Activated CD4-positive, alpha-beta T cell treated with anti-CD3 and anti-CD28 coated beads, Interleukin-2, amount 10 ng/mL, durations not matched to agents 24 days and 14 days (primary cell): ENCODE measurements at places on chromosomes 3 and 15. TPM values are rescaled to one million over a fixed set of nuclear protein-coding genes. Genes with fewer than 3 reads are reported as not detected.

The NMNAT3 gene
- total RNA-seq, result 0.73 and 1.0 TPM in 2 replicates

The GPR62 gene
- not detected in 2 replicates for total RNA-seq

The DISP2 gene
- total RNA-seq, result 0.02 and 0.05 TPM in 2 replicates

DNA sequence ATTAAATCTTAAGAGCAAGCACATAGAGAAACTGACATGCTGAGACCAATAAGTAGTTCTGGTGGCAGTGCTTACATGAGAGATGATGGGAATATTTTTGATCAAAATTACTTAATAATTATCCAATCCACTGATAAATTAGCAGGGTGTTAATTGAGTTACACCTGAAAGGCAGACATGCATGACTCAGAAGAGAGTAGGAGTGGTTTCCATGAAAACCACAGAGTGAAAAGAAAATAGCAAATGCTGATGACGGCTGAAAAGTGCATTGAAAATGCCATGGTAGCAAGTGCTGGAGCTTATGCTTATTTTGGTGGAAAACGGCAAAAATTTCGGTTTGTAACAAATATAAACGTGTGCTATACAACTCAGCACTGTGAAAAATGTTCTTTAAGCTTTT is 267.8 kb upstream of the LRRN1 start:
- no peak for DNase-seq

- no peak for DNase-seq
Measured at GRCh38 chr3:70488816-70489215, 176.4 kb upstream of the MDFIC2 start.

DNA sequence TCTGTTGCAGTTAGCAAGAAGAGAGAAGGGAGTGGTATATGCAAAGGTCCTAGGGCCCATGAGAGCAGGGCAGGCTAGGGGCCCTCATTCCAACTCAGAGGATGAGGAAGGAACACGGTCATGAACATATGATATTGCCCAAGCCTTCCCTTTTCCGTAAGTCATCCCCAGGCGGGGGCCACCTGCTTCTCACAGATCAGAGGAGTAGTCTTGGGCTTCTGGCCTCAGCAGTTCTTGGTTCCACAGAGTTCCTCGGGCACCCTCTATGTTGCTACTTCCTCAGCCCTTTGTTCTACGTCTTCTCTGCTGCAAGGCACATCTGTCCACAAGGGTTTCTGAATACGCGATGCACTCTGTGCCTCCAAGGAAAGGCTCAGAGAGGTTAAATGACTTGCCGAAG is 25.3 kb downstream of the EPHB3 start:
- no peak for DNase-seq

- no peak for DNase-seq
Measured at GRCh38 chr3:69511361-69511760, 125.5 kb upstream of the FRMD4B start.

DNA sequence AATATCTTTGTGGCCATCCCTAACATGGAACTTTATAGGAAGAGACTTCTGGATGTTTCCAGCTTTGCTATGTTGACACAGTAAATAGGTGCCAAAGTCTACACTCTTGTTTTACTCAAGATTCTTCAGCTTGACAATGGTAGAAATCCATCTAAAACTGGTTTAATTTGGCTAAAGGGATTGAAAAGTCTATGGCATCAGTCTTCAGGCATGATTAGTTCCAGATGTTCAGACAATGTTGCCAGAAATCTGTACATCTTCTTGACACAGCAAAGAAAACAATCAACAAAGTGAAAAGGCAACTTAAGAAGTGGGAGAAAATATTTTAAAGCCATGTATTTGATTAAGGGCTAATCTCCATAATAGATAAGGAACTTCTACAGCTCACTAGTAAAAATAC is 130.5 kb downstream of the LRRC3B start:
- DNase-seq, result no peak
